Stimulated activated CD4-positive, alpha-beta T cell treated with anti-CD3 and anti-CD28 coated beads, Interleukin-1b, Interleukin-23, amount 100 ng/mL, for 1 hour (primary cell): ENCODE measurements at places on chromosomes 3 and 15.

DNA sequence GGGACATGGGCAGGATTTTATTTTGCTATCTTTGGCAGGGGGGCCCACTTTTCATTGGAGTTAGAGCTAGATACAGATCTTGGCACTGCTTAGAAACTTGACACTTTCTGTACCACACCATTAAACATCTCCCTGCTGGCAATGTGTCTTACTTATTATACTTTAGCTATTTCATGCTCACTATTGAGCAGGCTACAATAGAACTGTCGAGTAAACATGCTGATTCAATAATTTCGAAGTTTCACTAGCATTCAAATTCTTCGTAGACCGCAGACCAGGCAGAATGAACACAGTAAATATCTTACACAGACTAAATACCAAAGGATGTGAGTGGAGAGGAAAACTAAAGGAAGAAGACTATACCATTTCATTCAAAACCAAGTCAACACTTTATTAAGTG, 180.8 kb downstream of the UNC13C start:
- no peak for DNase-seq

DNA sequence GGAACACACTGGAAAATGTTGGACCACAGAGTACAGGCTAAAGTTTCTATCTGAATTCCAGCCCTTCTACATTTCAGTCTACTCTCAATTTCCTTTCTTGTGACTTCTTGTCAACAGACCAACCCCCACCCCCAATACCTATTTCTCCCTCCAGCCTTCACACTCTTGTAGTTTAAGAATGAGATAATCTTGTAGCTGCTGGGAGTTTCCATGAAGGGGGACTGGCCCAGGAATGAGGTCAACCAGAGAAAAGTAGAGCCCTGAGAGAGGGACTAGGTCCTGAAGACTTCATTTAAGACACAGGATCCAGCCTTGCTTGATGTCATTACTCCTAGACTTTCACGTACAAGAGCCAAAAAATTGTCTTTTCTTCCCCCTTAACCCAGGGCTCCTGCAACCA, 29.5 kb upstream of the FAM107A start:
- DNase-seq, result no peak

GRCh38 chr3:101128001-101128400, 134.8 kb upstream of the ABI3BP start:
- DNase-seq, result no peak

GRCh38 chr3:134371542-134372324, 2.5 kb downstream of the AMOTL2 start:
- DNase-seq, result no peak

DNA sequence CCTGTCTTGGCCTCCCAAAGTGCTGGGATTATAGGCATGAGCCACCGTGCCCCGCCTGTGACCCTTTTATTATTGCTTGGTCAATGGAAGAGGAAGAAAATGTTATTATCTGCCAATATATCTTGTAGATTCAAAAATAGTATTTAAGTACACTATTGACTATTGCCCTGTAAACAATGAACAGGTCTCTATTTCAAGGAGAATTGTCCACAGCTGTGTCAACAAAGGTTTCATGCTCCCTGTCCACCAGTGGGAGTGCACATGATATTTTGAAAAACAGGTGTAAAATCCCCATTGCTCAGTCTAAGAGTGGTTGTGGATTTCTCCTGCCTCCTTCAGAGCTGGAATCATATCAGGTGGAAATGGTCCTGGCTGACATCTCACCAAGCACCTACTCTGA, 36.5 kb upstream of the IGF1R start:
- no peak for DNase-seq

DNA sequence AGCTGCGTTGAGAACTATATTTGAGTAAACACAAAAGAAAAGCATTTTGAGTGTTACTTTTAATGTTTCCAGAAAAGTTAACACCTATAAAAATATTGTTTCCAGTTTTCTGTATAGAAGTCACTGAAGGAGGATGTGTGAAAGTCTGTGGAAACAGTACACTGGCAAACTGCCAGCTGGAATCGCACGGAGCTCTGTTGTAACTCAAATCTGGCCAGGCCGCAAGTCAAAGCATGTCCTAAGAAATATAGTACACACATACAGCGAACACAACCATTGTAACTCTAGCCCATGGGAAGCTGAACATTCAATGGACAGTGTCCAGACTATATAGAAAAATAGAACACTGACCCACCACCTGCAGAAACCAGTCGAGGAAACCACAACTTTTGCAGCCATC, 657.2 kb downstream of the FHIT start:
- DNase-seq, result no peak

- no peak for DNase-seq
Measured at GRCh38 chr3:15659254-15659975, 57.9 kb downstream of the BTD start.

DNA sequence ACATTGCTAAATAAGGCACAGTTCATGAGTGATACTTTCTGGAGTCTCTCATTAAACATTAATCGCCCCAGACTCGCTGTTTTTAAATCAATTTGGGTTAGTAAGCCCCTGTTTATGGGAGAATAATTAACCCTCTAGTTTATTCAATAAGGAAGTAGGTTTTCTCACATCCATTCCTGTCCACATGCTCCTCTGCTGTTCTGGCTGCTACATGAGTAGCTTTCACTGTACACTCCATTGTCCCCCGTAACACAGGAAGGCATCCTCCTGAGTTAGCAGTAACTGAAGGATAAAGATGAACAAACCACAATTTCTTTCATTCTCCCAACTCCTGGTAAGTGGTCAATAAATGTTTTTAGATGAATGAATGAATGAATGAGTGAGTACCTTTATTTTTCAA, 378.5 kb downstream of the DIPK2A start:
- no peak for DNase-seq

DNA sequence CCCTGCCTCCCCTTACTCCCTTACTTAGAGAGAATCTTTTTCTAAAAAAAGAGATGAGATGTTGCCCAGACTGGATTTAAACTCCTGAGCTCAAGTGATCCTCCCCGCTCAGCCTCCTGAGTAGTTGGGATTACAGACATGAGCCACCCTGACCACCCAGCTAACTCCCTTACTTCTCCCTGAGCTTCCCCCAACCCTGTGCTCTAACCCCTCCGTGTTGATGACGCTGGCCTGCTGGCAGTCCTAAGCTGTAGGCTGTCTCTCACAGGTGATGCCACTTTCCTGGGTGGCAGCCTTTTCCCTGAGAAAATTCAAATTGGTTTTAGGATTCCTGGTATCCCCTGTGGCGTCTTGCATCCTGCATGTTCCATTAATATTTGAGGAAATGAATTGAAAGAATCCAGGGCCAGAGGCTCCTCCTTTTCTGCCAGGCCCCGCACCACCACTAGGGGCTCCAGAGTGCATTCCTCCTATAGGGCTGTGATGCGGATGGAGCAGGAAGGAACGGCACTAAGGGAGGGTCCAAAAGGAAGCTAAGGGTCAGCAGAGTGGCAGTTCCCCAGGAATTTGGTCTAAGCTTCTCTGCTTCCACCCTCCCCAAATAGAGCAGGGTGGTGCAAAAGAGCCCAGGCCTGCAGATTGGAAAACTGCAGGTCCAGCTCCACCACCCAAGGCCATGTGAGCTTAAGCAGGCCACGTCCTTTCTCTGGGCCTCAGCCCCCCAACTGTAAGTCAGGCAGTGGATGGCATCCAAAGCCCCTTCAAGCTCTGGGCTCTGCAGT, 101.1 kb downstream of the DAPK2 start:
- DNase-seq, result peak; percentile 17

DNA sequence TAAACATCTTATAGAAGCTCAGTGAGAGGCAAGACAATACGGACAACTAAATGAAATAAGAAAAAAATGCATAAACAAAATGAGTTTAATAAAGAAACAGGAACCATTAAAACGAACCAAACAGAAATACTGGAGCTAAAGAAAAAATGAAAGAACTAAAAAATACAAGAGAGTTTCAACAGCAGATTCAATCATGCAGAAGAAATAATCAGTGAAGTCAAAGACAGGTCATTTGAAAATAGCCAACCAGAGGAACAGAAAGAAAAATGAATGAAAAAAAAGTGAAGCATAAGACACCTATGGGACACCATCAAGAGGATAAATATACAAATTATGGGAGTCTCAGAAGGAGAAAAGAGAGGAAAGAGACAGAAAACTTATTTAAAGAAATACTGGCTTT, 42.5 kb upstream of the PRR20G start:
- no peak for DNase-seq

GRCh38 chr3:136562026-136562425, 190.2 kb downstream of the STAG1 start:
- DNase-seq, result no peak
